Hypothalamus (tissue), 51 donors: ENCODE measurements at places on chromosomes 13 and 19.

DNA sequence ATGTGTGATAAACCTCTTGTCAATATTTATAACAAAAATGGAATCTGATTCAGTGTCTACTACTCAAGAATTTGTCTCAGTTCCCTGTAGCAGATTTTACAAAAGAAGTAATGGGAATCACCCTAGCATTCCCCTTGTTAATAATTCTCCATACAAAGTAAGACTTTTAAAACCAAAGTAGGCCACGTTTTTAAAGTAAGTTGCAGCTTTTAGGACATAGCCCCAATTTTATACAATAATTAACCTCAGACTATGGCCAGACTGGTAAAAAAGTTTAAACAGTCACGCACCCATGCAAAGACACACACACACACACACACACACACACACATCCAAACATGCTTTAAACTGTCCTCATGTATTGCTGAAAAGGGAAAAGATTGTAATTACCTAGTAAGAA, 589.9 kb downstream of the PCDH9 start:
- DNase-seq, result no peak

DNA sequence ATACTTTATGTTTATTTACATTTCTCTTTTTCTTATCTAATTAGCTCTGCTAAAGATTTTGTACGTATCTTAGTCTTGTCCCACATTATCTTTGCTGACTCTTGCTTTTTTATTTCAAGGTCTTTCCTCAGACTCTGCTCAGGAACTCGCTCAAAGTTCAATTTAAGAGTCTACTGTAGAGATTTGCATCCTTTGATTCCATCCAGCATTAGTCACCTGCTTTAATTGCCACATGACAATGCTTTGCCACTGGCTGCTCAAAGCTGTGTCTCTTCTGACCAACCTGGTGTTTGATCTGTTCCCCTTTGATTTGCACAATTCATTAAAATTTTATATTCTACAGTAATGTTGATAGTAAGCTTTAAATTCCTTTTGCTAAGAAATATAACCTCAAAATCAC, 157.9 kb upstream of the FREM2 start:
- DNase-seq, result no peak

GRCh38 chr13:34037636-34038540, 219.9 kb downstream of the RFC3 start:
- peak; percentile 2 for DNase-seq

DNA sequence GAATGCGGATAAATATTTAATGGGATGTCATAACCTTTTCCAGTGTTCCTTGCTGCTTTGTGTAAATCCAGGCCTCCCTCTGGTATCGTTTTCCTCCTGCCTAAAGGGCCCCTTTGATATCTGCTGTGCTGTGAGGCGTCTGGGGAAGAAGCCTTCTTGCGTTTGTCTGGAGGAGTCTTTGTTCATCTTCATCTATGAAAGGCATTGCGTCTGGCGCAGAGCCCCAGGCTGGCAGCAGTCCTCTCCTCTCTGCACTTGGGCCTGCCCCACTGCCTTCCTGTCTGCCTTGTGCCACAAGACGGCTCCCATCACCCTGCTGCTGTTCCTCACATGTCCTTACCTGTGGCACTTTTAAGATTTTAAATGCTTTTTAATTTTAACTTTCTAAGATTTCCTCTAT, 9.8 kb downstream of the PROZ start:
- no peak for DNase-seq

DNA sequence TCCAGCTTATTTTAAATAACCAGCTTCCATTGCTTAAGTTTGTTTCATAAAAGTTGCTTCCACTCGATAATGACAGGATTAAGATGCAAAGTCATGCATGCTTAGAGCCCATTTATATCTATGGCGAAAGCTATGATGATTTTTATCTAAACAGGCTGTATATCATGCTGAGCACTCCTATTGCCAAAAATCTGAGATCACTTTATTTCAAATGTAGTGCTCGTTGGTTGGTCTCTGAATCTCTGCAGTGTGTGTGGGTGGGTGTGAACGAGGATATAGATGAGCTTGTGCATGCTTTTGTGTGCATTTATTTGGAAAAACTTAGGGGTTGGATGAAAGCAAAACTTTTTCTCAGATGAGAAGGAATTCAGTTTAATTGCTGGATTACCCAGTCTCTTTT, 27.0 kb upstream of the ARGLU1 start:
- no peak for DNase-seq

- no peak for DNase-seq
Observed at GRCh38 chr19:42114412-42114811, 17.8 kb downstream of the POU2F2 start.

DNA sequence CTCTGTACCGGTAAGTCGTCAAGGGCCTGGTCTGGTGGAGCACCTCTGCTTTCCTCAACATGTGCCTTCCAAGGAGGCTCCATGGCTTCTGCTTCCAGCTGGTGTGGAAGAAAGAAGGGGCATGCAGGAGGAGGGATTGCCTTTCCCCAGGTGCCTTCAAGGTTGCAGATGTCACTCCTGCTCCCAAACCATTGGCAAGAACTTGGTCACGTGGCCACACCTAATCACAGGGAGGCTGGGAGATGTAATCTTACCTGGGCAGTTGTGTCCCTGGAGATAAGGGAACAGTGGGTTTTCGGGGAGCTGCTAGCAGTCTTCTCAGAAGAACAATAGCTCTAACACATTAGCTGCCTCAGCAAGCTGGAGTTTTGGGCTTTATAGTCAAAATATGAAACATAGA, 9.7 kb upstream of the GPR18 start:
- no peak for DNase-seq

GRCh38 chr19:6313398-6313969, 19.9 kb downstream of the ACER1 start:
- DNase-seq, result no peak

DNA sequence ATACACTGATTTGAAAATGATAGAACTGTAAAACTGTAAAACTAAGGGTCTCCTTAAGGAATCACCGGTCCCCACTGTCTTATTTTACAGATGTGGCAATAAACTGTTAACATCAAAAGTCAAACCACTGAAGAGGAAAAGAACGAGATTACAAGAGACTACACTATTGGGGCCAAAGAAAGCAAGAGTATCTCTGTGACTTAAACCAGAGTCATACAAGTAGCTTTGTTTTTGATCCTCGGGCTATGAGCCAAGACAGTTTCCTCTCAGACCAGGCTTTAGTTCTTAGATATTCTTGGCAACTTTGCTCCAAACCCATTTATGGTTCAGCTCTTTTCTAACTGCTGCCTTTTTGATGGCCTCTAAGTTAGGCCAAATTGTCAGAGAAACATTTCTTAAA, 113.8 kb downstream of the TBC1D4 start:
- DNase-seq, result no peak

- no peak for DNase-seq
Observed at GRCh38 chr19:12331211-12331941, 2.1 kb downstream of the ZNF563 start.

GRCh38 chr13:114124921-114125320, 7.5 kb downstream of the RASA3 start:
- no peak for DNase-seq

DNA sequence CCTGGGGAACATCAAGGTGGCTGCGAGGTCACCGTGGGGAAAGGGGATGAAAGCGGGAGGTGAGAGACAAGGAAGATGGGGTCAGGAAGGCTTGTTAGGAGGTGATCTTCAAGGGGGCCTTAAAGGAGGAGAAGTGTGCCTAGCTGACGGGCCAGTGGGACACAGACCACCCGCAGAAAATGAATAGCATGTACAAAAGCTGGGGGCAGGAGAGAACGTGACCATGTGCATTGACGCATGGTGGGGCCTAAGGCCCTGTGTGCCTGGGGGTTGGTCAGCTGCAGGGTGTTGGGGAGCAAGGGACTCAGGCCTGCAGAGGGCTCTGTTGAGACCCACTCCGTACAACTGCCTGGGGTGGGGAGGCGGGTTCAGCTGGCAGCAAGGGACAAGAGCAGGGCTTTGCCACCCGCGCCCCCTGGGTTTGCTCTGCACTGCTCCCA, 5.9 kb downstream of the RAB8A start:
- DNase-seq, result no peak

DNA sequence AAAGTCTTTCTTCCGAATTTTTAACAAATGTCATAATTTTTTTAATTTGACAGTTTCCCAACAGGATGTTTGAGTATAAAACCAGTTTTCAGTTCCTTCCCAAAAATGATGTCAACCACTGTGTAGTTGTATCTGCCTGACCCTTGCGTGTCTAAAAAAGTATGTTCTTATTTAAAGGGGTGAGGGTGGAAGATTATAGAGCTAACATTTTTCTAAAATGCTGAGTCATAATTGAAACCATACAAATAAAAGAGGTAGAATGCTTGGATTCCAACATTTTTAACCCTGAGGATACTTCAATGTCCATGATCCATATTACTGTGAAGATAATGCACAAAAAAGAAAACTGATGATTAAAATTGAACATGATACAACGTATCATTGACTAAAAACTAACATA, 1388.8 kb downstream of the UQCRFS1 start:
- no peak for DNase-seq

DNA sequence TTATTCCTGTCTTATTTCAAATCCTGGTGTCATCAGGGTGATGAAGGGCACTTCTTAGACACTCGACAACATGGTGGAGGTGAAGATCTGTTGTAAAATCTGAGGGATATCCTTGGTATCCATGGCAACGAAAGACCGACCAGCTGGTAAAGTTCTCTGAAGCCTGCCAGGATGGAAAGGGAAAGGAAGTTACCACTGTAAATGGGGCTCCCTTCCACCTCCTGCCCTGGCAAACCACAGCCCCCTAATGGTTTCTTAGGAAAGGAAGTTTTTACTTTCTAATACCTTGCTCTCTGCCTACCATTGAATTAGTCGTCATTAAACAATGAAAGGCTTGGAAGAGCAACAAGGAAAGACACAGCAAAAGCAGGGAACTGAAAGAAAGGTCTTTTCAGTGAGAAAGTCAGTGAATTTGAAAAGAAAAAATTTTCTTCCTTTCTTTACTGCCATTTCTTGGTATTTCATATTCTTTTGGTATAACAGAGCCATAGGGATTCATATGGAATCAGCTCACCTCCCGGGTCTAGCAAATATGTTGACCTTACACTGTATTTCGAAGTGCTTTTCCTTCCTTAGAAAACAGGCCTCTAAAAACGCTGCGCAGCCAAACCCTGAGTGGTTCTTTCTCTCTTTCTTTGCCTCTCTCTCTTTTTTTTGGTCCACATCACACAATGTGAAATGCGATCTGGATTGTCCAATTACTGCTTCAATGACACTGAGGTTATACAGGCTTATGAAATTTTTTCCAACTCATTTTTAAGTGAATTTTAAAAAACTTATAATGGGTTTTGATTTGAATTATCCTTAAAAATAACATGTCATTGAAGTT, 111.0 kb downstream of the RGCC start:
- DNase-seq, result no peak
